ENCODE measurements at places on chromosomes 16 and 17.

DNA sequence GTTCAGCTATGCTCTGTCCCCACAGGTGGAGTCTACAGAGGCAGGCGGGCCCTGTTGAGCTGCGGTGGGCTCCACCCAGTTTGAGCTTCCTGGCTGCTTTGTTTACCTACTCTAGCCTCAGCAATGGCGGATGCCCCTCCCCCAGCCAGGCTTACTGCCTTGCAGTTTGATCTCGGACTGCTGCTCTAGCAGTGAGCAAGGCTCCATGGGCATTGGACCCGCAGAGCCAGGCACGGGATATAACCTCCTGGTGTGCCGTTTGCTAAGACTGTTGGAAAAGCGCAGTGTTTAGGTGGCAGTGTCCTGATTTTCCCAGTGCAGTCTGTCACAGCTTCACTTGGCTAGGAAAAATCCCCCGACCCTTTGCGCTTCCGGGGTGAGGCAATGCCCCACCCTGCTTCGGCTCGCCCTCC lies 89.1 kb downstream of the BCAS3 start:
- DNase-seq, result no peak

- DNase-seq, result peak; percentile 92
These were observed 57.3 kb upstream of the BCO1 start for GRCh38 chr16:81181013-81181720.

- no peak for DNase-seq
These were observed 1.9 kb downstream of the MSI2 start for GRCh38 chr17:57257895-57258851.

GRCh38 chr16:14036889-14037288 lies 34.2 kb upstream of the MRTFB start:
- DNase-seq, result no peak

GRCh38 chr17:78924481-78925151 lies 571 bp downstream of the TIMP2 start:
- DNase-seq, result no peak

Measured in non-pigmented ciliary epithelial cell (primary cell).